ENCODE measurements at places on chromosomes 6 and 20.
A peak's percentile ranks its signal among the peaks of the same experiment; 100 is the strongest.

- no peak for DNase-seq
Observed at GRCh38 chr20:20755231-20755630, 42.8 kb upstream of the RALGAPA2 start.

DNA sequence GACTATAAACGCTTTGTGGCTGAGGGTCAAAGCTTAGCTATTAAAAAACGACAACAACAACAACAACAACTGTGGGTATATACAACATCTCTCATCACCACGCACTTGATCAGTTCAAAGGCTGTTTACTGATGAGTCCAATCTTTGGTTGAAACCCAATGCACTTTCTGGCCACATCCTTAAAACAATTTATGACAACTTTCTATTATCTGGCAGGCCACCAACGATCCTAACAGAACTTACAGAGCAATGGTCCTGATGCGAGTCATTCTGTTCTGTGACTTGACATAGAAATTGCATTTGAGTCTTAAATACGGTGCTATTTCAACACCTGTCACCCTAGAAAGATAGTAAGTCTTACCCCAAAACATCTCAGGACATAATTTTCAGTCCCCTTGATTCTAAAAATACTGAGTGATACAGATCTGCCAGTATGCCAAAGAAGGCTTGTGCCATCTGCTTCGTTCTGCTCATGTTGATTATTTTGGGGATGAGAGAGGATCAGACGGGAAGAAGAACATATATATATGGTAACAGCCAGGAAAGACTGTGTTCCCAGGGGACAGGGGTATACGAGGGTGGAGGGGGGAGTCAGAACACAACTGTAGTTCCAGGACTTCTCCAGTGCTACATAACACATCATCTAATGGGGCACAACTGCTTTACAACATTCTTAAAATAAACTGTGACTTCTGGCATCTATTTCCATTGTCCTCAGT lies 55.8 kb downstream of the PLAGL1 start:
- no peak for DNase-seq

DNA sequence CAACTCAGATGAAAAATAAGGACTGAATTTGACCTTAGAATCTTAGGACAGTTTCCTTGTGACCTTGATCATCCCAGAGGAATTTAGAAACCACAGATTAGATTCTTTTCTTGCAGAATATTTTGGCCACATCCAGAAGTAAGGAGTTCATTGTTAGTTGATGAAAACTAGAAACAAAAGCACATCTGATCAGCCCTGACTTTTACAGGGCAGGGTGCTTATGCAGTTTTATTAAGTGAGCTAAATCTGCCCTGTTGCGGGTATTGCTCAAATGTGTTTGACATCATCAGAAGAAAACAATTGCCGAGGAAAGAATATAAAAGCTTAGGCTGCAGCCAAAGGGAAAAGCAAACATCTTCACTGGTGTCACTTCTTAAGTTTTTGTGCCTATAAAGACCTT lies 100.8 kb downstream of the MTFR2 start:
- no peak for DNase-seq

- DNase-seq, result no peak
Observed at GRCh38 chr20:43459022-43459942, 1.6 kb downstream of the SRSF6 start.

DNA sequence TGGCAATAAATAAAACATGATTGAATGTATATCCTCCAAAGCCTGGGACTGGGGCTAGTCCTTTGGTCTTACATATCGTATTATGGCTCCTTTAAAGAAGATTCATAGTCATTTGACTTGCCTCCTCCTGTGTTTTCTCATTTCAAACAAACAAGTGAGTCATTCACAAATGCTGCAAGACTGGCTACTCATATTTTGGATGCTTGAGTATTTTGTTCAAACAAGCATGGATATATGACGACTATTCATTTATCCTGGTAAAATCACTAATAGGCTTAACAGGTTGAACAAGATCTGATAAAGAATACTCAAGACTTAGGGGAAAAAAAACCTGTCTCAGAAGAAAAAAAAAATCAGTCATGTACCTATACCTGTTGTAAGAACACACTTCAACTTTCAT lies 111.1 kb upstream of the CCDC28A start:
- DNase-seq, result no peak

DNA sequence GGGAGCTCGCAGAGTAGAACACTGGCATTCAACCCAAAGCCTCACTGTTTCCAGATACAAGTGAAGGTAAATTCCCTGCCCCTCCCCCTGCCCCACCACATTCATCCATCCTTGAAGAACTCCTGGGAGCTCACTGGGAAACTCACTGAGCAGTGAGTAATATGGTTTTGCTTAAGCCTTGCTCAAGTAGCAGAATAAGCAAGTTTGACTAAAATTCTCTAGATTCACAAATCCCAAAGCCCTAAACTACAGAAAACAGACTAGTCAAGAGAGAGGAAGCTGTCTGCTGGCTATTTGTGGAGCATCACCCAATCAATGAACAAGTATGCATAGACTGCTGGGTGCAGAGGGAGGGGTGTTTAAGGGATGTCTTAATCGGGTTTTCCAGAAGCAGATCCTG lies 82.1 kb downstream of the UNC5CL start:
- no peak for DNase-seq

GRCh38 chr20:32607727-32608663 lies 22.9 kb upstream of the NOL4L start:
- DNase-seq, result no peak

DNA sequence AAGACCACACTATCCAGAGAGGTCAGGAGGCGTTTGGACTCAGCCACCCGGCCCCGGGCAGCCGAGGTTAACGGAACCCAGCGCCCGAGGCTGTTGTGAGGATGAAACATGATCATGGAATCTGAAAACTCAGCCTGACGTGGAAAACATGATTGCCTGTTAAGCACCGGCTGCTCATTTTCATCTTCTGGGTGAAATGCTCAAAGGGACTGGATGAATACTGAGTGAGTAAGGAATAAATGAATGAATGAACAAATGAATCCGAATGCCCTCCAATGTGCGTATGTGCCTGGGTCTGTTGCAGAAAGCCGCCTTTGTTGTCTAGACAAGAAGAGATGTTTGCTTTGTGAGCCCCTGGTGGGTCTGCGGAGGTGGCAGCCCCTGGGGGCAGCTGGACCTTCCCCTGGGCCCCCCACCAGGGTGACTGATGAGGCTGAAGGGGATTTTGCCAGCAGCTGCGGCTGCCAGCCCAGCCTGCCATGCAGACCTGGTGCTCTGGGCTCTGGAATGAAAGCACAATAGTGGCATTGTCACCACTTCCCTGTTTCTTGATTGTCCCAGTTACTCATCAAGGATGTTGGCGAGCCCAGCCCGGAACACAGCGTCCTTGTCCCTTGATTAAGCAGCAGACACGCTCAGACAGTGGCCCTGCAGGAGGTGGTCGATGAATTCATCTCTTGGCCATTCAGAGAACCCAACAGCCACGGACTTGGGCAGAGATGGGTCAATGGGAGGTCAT lies 211.1 kb downstream of the ANKRD60 start:
- no peak for DNase-seq

- DNase-seq, result peak; percentile 28
Observed at GRCh38 chr6:12232339-12232738, 57.8 kb upstream of the EDN1 start.

DNA sequence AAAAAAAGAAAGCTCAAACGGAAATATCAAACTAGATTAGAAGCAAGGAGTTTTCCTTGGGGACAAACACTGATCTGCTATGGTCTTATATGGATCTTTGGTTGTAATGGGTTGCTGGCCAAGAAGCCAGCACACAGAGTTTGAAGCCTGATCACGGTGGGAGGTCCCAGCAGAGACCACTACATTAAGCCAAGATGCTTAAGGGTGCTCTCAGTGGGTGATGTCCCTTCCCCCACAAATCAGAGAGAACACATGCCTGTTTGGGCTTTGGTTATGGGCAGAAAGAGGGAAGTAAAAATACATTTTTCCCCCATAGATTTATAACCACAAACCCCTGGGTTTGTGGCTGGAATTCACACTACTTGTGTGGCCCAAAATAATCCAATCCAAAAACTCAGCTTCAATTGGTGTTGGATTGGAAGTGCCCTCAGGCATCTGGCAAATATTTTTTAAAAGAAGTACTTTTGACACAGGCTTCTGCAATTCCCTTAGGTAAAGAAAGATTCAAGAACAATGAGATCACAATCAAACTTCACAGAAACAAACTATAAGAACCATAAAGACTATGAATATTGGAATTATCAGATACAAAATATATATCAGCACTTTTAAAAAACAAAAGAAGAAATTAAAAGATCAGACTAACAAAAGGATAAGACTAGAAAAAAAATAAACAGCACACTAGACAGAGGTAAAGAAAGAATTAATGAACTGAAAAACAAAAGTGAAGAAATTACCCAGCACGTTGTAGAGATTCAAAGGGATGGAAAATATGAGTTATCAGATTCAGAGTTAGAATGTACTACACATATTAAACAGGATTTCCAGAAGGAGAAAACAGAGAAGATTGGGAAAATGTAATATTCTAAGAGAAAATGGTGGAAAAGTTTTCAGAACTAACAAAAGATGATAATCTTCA lies 44.7 kb downstream of the ESF1 start:
- no peak for DNase-seq

GRCh38 chr20:44388466-44389023 lies 33.0 kb downstream of the HNF4A start:
- DNase-seq, result peak; percentile 70

DNA sequence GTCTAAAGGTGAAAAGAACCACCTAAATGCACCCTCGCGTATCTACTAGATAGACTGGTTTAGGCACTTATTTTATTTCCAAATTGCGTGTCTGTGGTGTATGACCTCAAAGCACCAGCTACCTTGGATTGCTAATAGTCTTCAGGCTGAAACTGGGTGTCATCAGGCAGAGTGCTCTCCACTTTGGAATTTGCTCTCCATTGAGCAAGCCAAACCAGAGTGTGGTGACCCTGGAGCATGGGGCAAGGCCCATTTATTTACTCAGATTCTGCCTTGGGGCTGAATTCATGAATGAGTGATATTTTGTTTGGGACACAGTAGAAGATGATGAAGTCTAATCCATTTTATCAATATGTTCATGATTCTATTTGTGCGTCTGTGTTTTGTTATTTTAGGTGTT lies 812.8 kb upstream of the SLC35B3 start:
- DNase-seq, result no peak
